ENCODE measurements at places on chromosomes 3 and 15. TPM values are rescaled to one million over a fixed set of nuclear protein-coding genes. Genes with fewer than 3 reads are reported as not detected.

The C3orf85 gene
- 10.3 TPM for polyA plus RNA-seq

The GUCA1C gene
- not detected for polyA plus RNA-seq

The ZBTB47 gene
- 0.89 TPM for polyA plus RNA-seq

The XPC gene
- 38.6 TPM for polyA plus RNA-seq

The C3orf49 gene
- not detected for polyA plus RNA-seq

The SEMA5B gene
- polyA plus RNA-seq, result 0.75 TPM

The CORO2B gene
- polyA plus RNA-seq, result 3.0 TPM

The GOLGA8Q gene
- not detected for polyA plus RNA-seq

The A4GNT gene
- not detected for polyA plus RNA-seq

The ADAMTS17 gene
- 0.45 TPM for polyA plus RNA-seq

The PLA2G4B gene
- 4.6 TPM for polyA plus RNA-seq

The FGF12 gene
- polyA plus RNA-seq, result 1.1 TPM

The FES gene
- 17.2 TPM for polyA plus RNA-seq

The TMC3 gene
- not detected for polyA plus RNA-seq

The CLDN16 gene
- polyA plus RNA-seq, result not detected

The EPHB3 gene
- polyA plus RNA-seq, result 0.27 TPM

The ACAD11 gene
- 44.9 TPM for polyA plus RNA-seq

The PDHB gene
- polyA plus RNA-seq, result 64.6 TPM

The KBTBD13 gene
- polyA plus RNA-seq, result 0.03 TPM

The TMEM207 gene
- 1.6 TPM for polyA plus RNA-seq

The ST8SIA2 gene
- polyA plus RNA-seq, result 0.65 TPM

The ATP8B4 gene
- 2.4 TPM for polyA plus RNA-seq

The COLQ gene
- polyA plus RNA-seq, result 0.81 TPM

The GRIP2 gene
- polyA plus RNA-seq, result 1.4 TPM

The SPATA12 gene
- not detected for polyA plus RNA-seq

The CHRFAM7A gene
- 2.0 TPM for polyA plus RNA-seq

The GOLGA8T gene
- polyA plus RNA-seq, result 0.04 TPM

The SUSD5 gene
- polyA plus RNA-seq, result 2.0 TPM

The MITF gene
- 0.22 TPM for polyA plus RNA-seq

The NXPE3 gene
- polyA plus RNA-seq, result 0.81 TPM

The GHSR gene
- not detected for polyA plus RNA-seq

The CSPG5 gene
- polyA plus RNA-seq, result 0.64 TPM

The FANCD2OS gene
- not detected for polyA plus RNA-seq

The ITGA11 gene
- 0.48 TPM for polyA plus RNA-seq

The CDHR4 gene
- polyA plus RNA-seq, result not detected

The RFC4 gene
- 31.8 TPM for polyA plus RNA-seq

The ITPKA gene
- polyA plus RNA-seq, result 30.3 TPM

The CDV3 gene
- 43.2 TPM for polyA plus RNA-seq

The SCAANT1 gene
- not detected for polyA plus RNA-seq

The PDE8A gene
- polyA plus RNA-seq, result 22.8 TPM

The LINGO1 gene
- polyA plus RNA-seq, result 4.5 TPM

The ALCAM gene
- polyA plus RNA-seq, result 27.9 TPM

The ALDH1A2 gene
- polyA plus RNA-seq, result not detected

The ADAMTS7 gene
- polyA plus RNA-seq, result 8.8 TPM

The C2CD4A gene
- polyA plus RNA-seq, result 1.0 TPM

The ZIC1 gene
- not detected for polyA plus RNA-seq

The AMIGO3 gene
- polyA plus RNA-seq, result 1.1 TPM

The CCDC13 gene
- 0.81 TPM for polyA plus RNA-seq

The AHSG gene
- 0.53 TPM for polyA plus RNA-seq

The MEGF11 gene
- not detected for polyA plus RNA-seq
